ENCODE measurements at places on chromosomes 5 and 9.

- no peak for DNase-seq
These were observed 102.2 kb upstream of the SLC28A3 start for GRCh38 chr9:84442712-84443111.

- no peak for DNase-seq
These were observed 760.0 kb upstream of the FAM174A start for GRCh38 chr5:99775189-99775588.

DNA sequence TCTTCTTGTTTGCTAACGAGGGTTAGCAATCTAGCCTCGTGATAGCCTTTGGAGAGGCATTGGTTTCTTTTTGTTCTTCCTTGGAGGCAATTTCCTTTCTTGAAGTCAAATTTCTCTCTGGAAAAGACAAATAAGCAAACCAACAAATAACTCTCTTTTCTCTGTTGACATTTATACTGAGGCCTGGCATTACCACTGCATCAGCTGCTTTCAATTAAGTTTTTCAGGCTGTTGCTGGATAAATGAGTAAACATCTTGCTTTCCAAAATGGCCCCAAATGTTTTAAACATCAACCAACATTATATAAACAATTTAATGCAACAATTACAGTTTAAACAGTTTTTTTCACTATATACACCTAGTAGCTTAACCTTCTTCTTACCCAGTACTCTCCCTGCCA is 264.4 kb downstream of the HTR1A start:
- DNase-seq: no peak

DNA sequence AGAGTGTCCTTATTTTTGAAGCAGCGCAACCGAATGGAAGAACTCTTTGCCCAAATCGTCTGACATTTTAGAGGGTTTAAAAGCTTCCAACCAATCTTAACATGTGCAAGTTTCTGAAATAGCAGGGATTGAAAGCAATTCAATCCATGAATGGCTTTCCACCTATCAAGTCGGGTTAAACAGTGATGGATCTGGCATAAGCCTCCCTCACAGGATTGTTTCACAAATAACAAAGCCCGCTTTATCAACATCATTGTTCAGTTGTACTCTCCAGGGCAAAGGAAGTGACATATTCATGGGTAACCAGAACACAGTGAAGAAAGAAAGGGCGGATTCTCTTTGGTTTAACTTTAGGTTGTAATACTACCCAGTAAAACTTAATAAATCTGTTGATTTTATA is 497.3 kb downstream of the MTRR start:
- DNase-seq: no peak

- no peak for DNase-seq
These were observed 2.0 kb downstream of the NEUROG1 start for GRCh38 chr5:135533794-135534193.

- DNase-seq: no peak
These were observed 357.4 kb upstream of the SGCD start for GRCh38 chr5:155969537-155969936.

DNA sequence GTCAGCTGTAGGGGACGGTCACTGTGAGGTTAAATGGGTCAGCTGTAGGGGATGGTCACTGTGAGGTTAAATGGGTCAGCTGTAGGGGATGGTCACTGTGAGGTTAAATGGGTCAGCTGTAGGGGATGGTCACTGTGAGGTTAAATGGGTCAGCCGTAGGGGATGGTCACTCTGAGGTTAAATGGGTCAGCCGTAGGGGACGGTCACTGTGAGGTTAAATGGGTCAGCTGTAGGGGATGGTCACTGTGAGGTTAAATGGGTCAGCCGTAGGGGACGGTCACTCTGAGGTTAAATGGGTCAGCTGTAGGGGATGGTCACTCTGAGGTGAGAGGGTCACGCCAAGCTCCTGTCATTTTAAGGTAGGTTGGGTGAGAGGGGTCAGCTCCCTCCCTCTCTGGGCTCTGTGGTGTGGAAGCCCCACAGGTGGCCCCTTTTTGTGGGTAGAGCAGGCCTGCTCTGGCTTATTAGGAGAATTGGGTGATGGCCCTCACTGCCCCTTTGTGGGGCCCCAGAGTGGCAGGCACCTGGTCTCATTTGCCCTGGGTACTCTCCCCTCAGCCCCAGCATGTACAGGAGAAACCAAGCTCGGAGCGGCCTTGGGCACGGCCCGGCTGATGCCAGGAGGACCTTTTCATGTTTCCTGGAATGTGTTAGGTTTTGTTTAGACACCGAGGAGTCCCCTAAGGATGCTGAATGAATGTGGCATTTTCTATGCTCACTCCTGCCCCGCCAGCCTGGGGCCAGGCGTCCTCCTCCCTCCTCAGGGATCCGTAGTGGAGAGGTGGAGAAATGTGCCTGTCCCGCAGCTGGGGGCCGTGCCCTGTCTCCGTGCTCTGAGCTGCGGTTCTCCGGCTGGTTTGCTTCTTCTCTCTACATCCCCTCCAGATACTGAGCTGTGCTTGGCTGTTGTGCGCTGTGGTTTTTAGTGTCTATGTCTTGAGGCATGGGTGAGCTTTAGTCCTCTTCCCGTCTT is 31.4 kb downstream of the AHRR start:
- DNase-seq: no peak

DNA sequence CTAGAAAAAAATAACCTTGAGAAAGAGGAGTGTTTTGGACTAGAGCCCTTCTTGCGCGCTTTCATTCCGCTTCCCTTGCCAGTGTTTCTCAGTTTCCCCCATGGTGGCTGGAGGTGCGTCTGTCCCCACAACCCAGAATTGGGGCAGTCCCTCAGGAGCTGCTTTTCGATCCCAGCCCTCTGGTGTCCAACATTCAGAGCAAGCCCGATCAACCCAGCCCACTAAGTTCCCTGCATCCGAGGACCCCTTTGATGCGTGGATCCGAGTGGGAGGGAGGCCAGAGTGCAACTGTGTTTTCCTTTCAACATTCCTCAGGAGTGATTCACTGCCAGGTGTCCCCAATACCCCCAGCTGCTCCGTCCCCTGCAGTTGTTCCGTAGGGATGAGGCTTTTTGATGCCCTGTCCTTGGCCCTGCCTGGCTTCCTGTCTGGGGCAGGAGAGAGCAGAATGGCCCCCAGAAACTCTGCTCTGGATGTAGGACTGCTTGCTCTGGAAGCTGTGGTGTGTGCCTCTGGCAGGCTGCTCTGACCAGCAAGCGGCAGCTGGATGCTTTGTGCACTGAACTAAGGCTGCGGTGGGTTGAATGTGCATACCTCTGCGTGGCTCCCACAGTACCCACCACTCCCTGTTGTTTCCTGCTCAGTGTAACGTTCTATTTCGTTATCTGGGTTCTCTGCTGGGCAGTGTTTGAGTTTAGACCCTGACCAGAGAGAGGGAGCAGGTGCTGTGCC is 117.5 kb downstream of the BOD1 start:
- no peak for DNase-seq

DNA sequence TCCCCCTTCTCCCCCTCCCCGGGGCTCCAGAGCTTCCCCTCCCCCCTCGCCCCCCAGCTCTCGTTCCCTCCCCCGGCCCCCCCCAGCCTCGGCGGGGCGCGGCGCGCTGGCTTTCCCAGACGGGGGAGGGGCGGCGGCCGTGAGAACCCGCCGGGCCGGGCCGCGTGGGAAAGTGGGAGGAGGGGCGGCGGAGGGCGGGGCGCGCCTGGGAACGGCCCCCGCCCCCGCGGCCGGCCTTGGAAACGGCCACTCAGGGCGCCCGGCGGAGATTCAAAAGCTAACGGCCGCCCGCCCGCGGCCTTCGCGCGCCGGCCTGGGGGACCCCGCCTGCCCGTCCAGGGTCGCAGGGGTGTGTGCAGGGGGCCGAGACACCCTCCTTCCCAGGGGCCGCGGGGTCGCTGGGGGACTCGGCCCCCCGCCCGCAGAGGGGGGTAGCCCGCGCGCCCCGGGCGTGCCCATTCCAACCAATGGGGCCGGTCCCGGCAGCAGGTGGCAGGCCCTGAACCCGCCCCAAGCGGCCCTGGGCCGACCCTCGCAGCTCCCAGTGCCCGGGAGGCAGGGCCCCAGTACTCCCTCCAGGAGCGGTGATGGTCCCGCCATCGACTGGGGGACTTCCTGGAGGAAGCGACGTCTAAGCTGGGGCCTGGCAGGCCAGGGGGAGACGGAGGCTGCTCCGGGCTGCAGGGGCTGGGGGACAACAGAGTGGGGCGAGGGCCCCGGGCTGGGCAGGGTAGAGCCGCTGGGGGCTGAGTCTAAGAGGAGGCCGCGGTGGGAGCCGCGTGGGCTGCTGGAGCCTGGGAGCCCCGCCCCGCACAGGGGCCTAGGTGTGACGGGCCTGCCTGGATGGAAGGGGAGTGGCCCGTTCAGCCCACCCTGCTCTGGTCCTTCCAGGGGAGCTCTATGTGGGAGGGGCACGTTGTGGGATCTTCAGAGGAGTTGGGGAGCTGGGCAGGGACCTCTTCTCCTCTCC is 14.2 kb upstream of the NRARP start:
- peak; percentile 53 for DNase-seq

DNA sequence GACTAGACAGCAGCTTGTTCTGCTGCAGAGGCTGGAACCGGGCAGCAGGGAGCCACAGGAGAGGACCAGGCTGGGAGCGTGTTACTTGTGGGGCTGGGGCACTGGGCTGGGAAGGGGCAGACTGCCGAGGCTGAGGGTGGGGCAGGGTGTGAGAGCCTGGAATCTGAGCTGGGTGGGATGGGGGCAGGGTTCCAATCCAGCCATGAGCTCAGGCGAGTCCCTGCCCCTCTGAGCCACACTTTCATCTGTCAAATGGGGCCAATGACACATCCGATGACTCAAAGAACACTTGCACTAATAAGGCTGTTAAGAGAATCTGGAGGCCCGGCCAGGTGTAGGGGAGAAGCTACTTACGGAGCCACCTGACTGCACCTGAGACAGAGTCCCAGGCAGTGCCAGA is 18.7 kb upstream of the WDR38 start:
- DNase-seq: no peak

Data from suppressor macrophage treated with lipopolysaccharide for 4 hours (primary cell).